Dermis blood vessel endothelial cell (primary cell): ENCODE measurements at places on chromosomes 11 and 22. TPM values are rescaled to one million over a fixed set of nuclear protein-coding genes. Genes with fewer than 3 reads are reported as not detected.

GRCh38 chr11:133966172-133966651 lies 9.4 kb upstream of the IGSF9B start:
- DNase-seq, result no peak

DNA sequence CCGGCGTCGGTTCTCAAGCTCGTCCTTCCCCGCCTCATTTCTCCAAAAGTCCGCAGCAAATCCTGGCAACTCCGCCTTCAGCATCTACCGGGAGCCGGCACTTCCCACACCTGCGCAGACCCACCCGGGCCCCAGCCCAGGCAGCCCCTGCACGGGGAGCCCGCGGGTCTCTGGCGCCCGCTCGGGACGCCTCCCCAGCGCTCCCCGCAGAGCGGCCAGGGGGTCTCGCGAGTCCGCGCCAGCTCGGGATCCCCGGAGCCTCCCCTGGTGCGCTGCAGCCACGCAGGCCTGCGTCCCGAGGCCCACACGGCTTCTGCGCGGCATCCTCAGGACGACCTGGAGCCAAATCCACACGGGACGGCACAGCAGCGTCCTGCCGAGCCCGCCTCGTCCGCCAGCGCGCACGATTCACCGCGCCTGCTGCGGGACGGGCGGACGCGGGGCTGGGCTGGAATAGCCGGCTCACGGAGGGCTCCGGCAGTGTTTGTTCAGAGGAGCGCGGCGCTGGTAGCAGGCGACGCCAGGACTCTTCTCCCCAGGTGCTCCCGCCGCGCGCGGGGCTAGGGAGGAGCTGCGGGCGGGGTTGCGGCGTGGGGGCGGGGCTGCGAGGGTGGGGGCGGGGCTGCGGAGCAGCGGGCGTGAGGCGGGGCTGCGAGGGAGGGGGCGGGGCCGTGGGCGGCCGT lies 816 bp upstream of the PHRF1 start:
- no peak for DNase-seq

GRCh38 chr11:128889657-128890213 lies 1.4 kb upstream of the KCNJ5 start:
- no peak for DNase-seq

DNA sequence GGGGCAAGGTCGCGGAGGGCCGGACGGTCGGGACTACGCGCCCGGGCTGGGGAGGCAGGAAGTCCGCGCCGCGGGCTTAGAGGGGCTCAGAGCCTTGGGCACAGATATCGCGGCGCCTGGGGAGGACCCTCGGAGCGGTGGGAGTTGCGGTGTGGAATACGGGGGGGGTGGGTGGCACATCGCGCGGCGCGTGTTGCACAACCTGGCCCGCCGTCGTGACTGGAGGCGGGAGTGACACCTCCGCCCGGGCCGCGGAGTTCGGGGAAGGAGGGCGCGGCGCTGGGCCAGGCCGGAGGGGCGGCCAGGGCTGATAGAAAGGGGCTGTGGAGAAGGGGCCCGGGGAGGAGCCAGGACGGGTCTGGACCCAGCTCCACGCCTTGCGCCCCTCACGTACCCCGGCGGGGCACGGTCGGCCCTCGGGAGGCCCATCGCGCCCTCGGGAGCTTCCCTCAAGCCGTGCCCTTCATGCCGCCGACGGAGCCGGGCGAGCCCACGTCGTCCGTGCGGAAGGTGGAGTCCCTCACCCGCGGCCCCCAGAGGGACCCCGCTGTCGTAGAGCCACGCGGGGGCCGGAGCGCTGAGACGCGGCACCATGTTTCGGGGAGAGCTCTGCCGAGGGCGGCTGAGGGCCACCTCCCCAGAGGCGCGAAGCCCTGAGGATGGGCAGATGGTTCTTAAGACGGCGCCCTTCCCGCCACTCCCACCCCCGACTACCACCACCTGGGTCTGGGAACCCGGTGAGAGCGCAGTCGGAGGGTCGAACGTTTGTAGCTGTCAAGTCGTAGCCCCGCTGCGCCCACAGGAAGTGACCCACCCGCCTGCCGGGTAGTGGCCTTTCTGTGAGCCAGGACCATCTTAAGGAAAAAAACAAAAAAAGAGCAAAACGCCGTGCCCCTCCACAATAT lies 729 bp downstream of the IL17RA start:
- DNase-seq, result peak; percentile 27

GRCh38 chr11:3959015-3959902 lies 103.8 kb downstream of the STIM1 start:
- DNase-seq, result peak; percentile 32

- DNase-seq, result no peak
Measured at GRCh38 chr11:110435780-110436717, 6.3 kb downstream of the FDX1 start.

GRCh38 chr22:49753961-49754695 lies 73.5 kb downstream of the BRD1 start:
- DNase-seq, result no peak

DNA sequence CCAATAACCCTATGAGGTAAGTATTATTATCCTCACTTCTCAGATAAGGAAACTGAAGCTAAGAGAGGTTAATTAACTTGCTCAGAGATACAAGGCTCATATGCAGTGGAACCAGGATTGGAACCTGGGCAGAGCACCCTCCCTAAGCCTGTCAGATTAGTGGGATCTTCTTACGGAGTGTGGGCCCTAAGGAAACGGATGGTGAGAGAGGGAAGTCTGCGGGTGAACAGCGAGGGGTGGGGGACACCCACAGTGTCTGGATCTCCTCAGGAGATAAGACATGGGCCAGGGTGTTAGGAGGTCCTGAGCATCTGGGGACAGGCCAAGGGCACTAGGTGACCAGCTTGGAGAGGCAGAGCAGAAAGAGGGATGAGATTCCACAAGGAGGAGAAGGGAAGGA lies 376.0 kb downstream of the CADM1 start:
- no peak for DNase-seq

GRCh38 chr11:45713573-45713972 lies 48.2 kb upstream of the CHST1 start:
- DNase-seq, result no peak

DNA sequence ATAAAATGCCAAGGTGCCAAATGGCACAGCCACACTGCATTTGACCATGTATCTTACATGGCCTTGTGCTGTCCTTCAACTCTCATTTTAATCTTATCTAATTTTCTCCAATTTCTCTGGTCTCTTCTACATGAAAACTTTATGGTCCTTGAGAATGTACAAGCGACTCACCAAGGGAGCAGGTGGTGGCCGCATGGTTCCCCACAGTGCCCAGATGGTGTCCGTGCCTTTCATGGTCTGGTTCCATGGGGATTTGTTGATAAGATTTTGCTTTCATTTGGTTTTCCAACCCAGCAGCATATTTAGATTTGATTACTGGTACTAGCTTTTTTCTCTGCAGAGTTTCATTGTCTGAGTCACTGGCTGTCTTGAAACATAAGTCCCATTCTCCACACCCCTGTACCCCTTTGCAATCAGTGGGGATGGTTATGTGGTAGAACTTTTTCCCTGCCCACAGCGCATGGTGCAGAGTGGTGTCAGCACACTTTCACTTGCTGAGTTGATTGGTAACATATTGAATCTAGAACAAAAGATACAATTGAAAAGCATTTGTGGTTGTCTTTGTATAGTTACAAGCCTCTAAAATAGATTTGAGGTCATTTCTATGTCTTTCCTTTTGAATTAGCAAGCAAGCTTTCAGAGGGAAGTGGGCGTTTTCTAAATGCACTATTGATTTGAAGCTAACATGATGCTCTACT lies 24.1 kb downstream of the ZNRF3 start:
- DNase-seq, result no peak

GRCh38 chr22:36191106-36191836 lies 10.3 kb downstream of the APOL4 start:
- DNase-seq, result no peak

DNA sequence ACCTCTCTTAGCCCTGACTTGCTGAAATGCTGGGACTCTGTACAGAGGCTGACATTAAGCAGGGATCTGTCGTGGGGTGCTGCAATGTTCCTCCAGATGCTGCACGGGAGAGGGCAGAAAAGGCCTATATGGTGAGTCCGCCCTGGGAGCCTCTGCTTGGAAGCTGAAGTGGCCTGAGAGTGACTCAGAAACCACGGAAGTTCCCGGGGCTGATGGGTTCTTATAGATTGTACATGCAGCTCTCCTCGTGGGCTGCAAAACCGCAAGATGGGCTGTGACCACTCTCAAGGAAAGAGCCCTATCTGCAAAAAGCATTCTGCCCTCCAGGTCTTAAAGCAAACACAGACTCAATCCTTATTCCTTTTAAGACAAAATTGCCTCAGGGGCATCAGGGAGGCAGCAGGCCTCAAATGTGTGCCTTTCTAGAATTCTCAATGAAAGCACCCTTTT lies 5.8 kb upstream of the SLC43A3 start:
- DNase-seq, result peak; percentile 10

GRCh38 chr11:118142809-118143208 lies 9.8 kb downstream of the SCN4B start:
- DNase-seq, result no peak

GRCh38 chr11:7600205-7600775 lies 73.0 kb downstream of the CYB5R2 start:
- DNase-seq, result peak; percentile 92

DNA sequence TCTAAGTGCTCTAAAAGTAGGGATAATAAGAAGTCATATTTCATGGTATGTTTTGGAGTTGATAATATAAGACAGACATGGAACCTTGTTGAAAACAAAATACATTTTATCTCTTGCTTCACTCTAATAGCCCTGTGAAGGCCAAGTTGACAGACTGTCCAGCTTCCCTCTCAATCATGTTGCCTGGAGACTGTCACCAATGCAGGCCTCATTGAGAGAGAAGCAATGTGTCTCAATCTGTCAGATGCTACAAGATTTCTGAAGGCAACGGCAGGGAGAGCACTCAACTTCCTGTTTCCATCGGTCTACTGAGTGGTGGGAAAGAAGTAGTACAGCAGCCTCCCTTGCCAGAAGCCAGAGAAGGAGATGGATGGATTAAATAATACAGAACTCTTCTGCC lies 23.6 kb upstream of the FJX1 start:
- no peak for DNase-seq

DNA sequence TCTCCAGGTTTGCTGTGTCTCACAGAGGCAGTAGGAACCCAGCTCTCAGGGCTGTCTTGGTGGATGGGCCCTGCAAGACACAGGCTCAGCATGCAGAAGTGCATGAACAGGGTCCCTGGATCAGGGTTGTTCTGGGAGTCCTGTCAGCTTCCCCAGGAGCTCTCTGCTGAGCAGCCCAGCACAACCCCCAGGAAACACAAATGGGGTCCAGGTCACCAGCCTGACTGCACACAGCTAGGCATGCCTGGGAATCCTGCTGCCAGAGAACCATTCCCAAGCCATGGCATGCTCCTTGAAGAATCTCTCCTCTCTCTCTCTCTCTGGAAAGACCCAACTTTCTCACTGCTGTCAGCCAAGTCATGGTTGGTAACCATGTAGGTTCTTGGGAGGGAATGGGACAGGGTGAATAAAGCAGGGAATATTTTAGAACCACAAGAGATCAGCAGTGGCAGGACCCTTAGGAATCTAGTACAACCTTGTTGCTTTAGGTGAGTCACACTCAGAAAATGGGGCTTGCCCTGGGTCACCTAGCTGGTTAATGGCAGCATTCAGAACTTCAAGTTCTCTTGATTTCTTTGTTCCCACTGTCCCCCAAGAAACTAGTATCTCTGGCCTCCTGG lies 21.4 kb downstream of the TUB start:
- no peak for DNase-seq

- DNase-seq, result no peak
Measured at GRCh38 chr11:8930456-8931175, 2.1 kb downstream of the C11orf16 start.

DNA sequence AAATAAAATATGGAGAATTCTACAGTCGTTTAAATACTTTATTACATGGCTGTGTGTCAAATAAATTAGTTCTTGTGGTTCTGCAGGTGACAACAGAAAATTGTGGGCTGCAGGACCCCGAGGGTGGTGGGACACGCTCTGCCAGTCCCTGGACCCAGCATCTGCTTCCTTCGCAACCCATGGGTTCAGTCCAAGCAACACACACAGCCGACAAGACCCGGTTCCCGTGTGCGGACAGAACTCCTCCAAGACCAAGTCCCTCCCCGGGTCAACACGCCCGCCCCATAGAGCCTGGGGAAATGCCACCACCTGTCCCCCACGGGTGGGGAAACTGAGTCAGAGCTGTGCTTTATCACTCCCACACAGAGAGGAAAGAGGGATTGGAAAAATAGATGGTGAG lies 238.9 kb downstream of the BRD1 start:
- DNase-seq, result no peak

DNA sequence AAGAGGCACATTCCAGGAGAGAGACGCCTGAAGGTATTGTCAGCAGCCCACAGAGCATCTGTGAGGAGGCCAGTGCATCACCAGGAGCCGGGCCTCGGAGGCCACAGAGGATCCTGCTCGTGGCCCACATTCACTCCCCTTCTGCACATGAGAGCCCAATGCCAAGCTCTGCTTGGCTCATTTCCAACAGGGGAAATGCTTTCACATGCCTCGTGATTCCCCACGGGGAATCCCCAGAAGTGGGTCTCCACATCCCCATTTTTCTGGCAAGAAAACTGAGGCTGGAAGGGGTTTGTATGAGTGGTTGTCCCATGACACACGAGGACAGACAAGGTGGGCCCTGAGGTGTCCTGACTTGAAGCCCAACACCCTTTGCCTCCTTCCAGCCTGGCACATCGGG lies 34.4 kb downstream of the TP53I11 start:
- DNase-seq, result peak; percentile 39

GRCh38 chr11:132022733-132023478 lies 652.5 kb downstream of the NTM start:
- no peak for DNase-seq

- no peak for DNase-seq
Measured at GRCh38 chr11:119797736-119798135, 68.7 kb upstream of the NECTIN1 start.

DNA sequence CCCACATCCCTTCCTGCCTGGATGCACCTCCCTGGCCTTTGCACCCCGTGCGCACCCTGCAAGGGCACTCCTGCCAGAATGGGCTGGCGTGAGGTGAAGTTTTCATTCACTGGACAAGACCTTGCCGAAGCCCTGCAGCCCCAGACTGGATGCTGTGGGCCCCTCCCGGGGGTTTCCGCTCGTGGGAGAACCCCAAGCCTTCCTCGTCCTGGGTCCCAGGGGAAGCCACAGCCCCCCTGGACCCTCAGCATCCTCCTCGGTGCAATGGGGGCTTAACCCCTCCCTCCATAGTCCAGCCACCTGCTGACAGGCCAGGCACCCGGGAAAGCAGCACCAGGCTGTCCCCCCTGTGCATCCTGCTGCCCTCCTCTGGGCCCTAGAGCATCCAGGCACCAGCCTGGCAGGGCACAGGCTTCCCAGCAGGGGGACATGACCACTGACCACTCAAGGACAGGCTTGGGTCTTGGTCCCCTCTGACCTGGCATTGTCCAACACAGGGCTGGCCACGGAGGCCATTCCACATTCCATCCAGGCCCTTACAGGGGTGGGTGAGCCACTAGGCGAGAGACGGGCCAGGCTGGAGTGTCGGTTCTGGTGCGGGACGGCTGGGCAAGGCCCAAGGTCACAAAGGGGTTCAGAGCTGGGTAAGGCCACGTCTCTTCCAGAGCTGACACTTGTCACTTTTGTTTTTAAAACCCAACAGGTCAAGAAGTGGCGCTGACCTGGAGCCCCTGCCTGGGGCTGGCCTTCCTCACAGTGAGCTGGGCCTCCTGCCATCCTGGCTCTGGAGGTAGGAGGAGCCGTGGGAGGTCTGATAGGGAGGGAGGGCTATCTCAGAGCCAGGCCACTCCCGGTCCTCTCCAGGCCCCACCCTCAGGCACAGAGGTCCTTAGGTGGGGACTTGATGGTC lies 41.5 kb upstream of the PPARA start:
- DNase-seq, result peak; percentile 58

TSSK2 gene
- not detected in 2 replicates for total RNA-seq

ABTB2 gene
- 0.23 and 0.34 TPM in 2 replicates for total RNA-seq

KCNA4 gene
- total RNA-seq, result not detected in 2 replicates

MMP12 gene
- total RNA-seq, result not detected in 2 replicates

SLC5A12 gene
- not detected in 2 replicates for total RNA-seq

CCDC116 gene
- 0.17 and 0.28 TPM in 2 replicates for total RNA-seq

MMP8 gene
- total RNA-seq, result not detected in 2 replicates

OR8I2 gene
- not detected in 2 replicates for total RNA-seq

GGA1 gene
- 48.3 and 55.3 TPM in 2 replicates for total RNA-seq
